ENCODE measurements at places on chromosomes 7 and 10.

DNA sequence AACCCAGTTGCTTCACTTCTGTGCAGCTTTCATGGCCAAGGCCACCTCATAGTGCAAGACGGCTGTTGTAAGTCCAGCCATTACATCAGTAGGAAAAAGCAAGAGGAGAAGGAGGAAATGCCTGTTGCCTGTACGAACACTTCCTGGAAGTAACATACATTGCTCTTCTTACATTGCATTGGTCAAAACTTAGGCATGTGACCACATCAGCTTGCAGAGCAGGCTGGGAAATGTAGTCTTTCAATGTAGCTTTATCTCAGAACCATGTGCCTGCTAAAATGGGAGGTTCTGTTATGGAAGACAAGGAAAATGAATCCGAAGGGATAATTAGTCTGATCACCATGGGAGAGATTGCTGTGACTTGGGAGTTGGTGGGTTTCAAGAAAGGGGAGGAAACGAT lies 4.3 kb downstream of the SLC29A3 start:
- no peak for DNase-seq

DNA sequence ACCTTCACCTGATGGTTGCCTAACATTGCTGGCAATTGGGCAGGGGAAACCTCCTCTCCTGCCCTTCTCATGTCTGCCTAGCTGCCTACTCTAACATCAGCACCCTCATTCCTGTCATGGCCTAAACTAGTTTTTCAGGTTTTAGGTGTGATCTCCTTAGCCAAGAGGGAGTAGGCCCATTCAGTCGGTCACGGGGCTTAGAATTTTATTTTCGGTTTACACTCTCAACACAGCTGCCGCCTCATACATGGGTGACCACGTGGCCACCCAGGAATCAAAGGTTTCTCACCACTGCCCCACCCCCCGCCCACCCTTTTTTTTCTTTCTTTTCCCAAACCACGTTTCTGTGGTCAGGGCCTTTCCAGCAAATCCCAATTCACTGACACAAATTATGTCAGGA lies 97.2 kb downstream of the RALA start:
- DNase-seq = peak; percentile 94

DNA sequence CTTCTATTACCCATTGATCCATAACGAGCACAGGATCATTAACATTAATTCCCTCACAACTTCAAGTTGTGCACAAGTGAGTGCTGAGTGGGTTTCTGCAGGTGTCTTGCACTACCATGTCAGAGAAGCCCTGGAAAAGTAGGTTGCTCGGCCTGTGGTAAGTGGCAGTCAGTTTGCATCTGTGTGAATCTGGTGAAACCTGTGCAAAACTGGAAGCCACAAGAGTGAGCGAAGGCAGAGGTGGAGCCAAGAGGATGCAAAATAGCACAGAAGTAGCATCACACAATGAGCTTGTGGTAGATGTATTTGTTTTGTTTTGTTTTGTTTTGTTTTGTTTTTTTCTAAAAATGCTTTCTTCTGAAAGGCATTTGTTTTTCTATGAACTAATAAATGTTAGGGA lies 181.5 kb downstream of the THSD7A start:
- no peak for DNase-seq

- no peak for DNase-seq
Observed at GRCh38 chr7:50166997-50167965, 74.2 kb upstream of the ZPBP start.

DNA sequence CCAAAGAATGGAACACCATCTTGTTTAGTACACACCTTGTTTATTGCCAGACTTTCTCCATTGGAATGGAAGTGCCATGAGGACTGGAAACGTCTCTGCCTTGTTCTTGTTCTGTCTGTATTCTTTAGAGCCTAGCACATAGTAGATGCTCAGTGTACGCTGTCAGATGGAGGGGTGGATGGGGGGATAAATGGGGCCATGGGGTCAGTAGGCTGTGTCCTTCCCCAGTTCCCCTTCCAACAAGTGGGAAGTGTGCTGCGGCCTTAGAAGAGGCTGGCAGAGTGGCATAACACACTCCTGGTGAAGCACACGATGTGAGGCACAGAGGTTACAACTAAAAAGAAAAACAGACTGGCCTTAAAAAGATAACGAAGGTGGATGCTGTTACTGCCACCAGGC lies 61.9 kb downstream of the TMEM209 start:
- DNase-seq = no peak

GRCh38 chr7:77760809-77761453 lies 37.3 kb downstream of the TMEM60 start:
- DNase-seq = no peak

- DNase-seq = no peak
Observed at GRCh38 chr10:43202657-43203447, 64.0 kb downstream of the RASGEF1A start.

GRCh38 chr7:8044761-8045430 lies 76.3 kb downstream of the GLCCI1 start:
- no peak for DNase-seq

GRCh38 chr10:122044713-122045112 lies 55.8 kb downstream of the TACC2 start:
- no peak for DNase-seq

- DNase-seq = no peak
Observed at GRCh38 chr10:23505797-23506465, 67.1 kb downstream of the OTUD1 start.
